IPS DF 6.9 (cell line): ENCODE measurements at places on chromosomes 12 and 14.

DNA sequence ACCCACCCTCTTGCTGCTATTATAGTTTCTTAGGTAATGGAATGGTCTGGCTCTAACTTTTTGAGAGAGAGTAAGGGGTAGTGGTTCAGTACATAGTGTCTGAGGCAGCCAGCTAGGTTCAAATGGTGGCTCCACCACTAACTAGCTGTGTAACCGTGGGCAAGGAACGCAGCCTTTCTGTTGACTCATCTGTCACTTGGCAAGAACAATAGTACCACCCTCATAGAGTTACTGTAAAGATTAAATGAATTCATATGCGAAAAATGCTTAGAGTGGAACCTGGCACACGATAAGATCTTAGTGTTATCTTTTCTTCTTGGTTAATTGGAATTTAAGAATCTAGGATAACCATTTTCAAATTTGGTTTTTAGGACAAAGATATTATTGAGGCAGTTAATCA, 14.0 kb downstream of the CCDC62 start:
- no peak for DNase-seq

DNA sequence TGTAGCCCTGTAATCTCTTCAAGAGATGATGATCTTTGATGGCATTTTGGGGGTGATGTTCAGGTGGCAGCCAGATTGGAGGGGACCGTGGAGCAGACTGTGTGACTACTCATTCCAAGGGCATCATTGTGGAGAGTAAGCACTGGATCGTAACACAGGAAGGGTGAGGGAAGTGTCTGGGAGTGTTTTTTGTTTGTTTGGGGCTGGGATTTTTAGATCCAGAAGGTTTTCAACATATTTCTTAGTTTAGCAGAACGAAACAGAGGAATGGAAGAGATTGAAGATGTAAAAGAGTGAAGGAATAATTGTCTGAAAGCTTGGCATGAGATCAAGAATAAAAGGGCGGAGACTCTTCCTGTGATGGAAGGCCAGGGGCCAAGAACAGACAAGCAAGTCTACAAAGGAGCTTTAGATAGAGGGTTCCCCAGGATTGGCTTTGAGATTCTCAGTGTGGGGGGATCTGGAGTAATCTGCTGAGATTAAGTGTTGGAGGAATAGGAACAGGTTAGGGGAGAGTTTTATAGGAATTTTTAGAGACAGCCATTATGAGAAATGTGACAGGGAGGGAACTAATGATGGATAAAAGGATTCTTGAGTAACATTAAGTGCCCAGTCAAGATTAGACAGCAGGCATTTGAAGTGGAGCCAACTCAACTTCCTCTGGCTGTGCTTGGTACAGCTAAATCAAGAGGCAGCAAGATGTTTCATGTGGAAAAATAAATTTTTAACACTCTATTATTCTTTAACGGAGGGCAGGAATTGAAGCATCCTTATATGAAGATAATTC, 79.7 kb upstream of the REP15 start:
- DNase-seq, result no peak

- DNase-seq, result no peak
These were observed 84.5 kb downstream of the CHGA start for GRCh38 chr14:93007225-93007997.

GRCh38 chr14:92649934-92650545, 98.4 kb downstream of the LGMN start:
- DNase-seq, result no peak

GRCh38 chr14:56813143-56813551, 2.9 kb upstream of the OTX2 start:
- no peak for DNase-seq

DNA sequence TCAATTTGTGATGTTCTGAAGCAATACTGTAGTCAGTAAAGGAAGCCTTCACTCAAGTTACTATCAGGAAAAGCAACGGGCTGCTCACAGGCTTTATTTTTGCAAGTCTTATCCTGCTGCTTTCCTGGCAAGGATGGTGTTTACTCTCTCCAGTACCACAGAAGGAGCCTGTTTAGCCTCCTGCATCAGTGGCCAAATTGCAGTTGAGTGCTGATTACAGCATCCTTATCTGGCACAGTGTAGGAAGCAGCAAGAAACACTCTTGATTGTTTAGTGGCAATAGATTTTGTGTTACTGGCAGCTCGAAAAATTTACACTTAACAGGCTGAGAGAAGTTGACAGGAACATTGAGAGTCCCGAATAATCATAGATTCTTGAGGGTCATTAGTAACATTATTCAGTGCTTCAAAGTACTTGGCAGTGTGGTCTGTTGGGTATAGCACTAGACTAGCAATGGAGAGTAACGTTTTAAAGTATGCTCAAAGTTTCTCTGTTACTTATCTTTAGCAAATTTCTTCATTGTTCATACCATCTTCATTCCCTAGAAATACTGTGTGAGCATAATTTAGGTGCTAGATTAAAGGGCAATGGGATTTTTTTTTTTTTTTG, 11.7 kb downstream of the TULP3 start:
- DNase-seq, result no peak

GRCh38 chr14:41960281-41960680, 353.6 kb downstream of the LRFN5 start:
- no peak for DNase-seq

DNA sequence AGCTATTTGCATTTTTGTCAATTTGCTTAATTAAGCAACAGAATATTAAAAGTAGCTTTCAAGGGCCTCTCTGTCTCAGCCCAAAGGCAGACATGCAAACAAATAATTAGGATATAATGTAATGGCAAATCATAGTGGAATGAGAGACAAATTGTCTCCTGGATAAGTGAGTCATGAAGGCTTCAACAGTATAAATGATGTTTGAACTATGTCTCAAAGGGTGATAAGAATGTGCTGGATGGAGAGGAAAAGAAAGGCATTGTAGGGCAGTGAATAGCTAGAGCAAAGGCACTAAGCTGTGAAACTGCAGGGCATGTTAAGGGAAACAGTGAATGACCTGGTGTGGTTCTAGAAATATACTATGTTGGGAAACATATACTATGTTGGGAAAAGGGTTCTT, 53.5 kb upstream of the PPP1R12A start:
- DNase-seq, result no peak

GRCh38 chr12:6183689-6184428, 16.3 kb upstream of the CD9 start:
- DNase-seq, result no peak

DNA sequence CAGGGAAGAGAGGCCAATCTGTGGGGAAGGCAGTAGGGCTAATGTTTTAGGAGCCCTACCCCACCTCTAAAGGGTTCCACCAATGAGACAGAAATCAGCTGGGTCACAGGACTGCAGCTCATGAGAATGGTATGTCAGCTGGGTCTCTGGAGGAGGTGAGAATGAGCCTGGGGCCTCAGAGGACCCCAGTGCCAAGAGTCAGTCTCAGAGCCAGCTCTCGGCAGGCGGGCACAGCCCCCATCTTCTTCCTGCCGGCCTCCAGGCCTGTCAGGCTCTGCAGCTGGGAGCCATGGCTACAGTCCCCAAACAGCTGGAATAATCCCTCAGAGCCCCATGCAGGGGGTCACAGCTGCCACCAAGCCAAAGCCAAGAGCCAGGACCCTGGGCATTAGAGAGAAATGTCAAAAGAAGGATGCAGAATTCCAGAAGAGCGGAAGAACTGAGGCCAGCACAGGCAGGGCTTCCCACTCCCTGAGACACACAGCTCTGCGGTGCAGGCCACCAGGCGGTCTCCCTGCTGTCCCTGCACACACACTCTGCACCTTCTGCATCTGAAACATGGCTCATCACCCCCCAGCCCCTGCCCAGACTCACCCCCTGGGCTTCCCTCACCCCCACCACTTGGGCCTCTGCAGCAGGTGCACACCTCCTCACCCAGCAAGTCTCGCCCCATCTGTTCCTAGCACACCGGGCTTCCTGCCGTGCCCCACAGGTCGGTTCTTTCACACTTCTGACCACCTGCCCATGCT, 26.0 kb downstream of the ITPK1 start:
- DNase-seq, result no peak

DNA sequence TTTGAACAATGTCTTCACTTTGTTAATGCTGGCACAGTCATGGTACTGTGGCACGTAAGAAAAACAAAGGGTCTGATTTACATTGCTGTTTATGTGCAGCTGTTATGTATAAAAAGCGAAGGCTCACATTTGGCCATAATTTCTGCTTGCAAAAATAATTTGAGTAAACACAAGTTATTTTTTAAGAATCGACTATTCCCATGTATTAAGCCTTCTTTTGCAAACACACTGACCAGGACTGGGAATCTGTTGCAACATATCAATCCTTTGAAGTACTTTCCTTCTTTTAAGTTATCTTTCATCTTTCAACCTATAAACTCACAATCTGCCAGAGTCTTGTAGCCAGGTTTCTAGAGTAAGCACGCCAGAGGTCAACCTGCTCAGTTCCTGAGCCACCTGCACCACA, 145.4 kb upstream of the BMP4 start:
- no peak for DNase-seq

GRCh38 chr14:65599375-65599774, 186.8 kb downstream of the FUT8 start:
- DNase-seq, result no peak

GRCh38 chr12:105587237-105587636, 256.7 kb downstream of the C12orf75 start:
- no peak for DNase-seq

DNA sequence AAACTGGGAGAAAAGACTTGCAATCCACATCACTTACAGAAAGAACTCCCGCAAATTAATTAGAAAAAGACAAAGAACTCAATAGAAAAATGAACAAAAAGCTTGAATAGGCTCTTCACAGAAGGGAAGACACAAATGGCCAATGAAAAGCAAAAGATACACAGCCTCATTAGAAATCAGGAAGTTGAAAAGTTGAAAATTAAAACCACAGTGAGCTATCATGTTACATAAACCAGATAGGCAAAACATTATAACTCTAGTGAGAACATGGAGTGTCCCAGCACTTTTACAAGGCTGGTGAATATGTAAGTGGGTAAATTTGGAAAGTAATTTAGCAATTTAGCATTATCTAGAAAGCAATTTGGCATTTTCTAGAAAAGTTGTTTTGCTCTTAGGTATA, 158.4 kb upstream of the RASSF8 start:
- DNase-seq, result no peak

DNA sequence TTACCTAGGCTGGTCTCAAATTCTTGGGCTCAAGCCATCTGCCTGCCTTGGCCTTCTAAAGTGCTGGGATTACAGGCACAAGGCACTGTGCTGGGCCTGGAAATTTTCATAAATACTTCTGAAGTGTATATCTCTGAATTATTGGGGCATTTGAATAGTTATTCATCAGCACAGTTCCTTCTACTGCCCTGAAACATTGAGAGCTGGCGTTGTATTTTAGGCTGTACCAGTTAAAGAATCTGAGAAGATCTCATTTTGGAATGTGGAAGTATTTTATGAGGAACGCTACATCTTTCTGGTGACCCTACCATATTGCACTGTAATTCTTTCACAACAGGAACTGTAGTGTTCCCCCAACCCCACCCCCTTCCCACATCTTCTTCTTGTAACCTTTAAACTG, 349.0 kb upstream of the RGS6 start:
- DNase-seq, result no peak

DNA sequence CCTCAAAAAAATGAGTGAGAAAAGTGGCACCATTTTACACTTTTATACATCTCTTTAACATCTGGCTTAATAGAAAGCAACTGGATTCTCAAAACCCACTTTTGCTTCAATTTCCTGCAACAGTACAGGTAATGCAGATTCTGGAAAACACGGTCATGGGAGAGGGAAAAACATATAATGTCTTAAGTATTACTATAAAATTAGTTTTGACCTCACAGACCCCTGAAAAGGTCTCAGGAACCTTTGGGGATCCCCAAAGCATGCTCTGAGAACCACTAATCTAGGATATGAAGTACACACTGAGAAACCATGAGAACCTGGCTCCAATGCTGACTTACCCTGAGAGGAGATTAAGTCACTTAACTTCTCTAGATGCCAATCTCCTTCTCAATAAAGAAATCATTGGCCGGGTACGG, 64.7 kb downstream of the PPP2R5E start:
- no peak for DNase-seq

DNA sequence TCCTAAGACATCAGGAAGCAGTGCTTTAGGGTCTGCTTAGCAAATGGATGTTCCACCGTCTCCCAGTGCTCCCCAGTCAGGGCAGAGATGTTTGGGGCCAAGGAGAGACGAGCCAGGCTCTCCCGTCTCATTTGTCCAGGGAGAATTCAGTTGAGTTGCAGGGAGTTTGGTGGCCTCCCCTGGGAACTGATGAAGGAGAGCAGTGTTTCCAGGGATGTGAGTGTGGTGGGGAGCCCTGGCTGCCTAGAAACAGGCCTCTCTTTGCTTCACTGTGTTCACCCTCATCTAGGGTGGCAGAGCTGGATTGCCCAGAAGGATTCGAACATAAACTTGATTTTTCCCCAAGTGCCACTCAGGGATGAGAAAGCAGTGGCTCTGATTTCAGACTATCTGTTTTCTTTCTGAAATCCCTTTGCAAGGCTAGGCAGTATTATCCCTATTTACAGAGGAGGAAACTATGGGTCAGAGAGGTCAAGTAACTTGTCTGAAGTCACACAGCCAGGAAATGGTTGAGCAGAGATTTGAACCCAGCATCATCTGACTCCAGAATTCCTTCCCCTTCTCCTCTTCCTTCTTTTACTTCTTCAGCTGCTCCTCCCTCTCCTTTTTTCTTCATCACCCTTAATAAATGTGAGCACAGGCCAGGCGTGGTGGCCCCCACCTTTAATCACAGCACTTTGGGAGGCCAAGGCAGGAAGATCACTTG, 6.6 kb downstream of the TPCN1 start:
- no peak for DNase-seq
